ENCODE measurements at places on chromosomes 4 and X.
A peak's percentile ranks its signal among the peaks of the same experiment; 100 is the strongest.

DNA sequence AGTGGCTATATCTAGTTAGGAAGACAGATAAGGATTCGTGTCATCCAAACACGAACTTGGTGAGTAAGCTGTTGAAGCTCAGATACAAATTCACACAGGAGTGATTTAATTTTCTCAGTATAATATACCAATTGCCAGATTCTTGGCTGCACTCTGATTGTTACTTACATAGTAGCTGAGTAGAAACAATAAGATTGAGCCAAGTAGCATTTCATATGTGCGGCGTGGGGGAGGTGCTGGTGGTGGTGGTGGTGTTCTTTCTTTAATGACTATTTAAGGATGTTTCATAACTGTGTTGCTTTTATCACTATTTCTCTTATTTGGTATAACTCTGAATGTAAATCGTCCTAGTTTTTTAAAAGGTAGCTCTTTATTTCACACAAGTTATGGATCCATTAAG lies 102.9 kb downstream of the UGT8 start:
- H3K4me3 ChIP-seq, result no peak overlapping the region
- no peaks in the 10 kb centered on the region for H3K36me3 ChIP-seq
- H3K27ac ChIP-seq, result no peak overlapping the region

DNA sequence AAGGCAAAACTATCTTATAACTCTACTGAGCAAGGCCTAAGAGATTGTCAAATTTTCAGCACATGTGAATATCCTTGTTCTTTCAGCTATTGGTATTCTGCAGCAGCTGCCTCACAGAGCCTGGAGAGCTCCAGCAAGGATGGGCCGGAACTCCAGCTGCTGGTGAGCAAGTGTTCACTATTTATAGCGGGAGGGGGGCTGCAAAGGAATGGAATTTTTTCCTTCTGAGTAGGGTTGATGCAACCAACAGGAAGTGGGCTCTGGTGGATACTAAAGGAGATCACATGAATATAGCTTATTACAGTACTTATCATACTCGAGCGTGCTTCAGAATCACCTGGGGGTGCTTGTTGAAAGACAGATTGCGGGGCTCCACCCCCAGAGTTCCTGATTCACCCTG lies 20.2 kb upstream of the SETD7 start:
- no peak overlapping the region for H3K4me3 ChIP-seq
- H3K36me3 ChIP-seq, result no peaks in the 10 kb centered on the region
- H3K27ac ChIP-seq, result no peak overlapping the region
- DNase-seq, result no peak
- no peaks in the 10 kb centered on the region for H3K4me1 ChIP-seq

- H3K27ac ChIP-seq, result no peak overlapping the region
- no peaks in the 10 kb centered on the region for H3K4me1 ChIP-seq
- DNase-seq, result no peak
- no peaks in the 10 kb centered on the region for H3K36me3 ChIP-seq
Measured at GRCh38 chr4:175953960-175954521, 111.6 kb upstream of the WDR17 start.

GRCh38 chr4:139710073-139710472 lies 44.5 kb downstream of the MGST2 start:
- H3K4me3 ChIP-seq, result no peak overlapping the region
- H3K27ac ChIP-seq, result no peak overlapping the region
- H3K36me3 ChIP-seq, result peaks cover 12% of the 10 kb centered on the region
- no peak for DNase-seq

DNA sequence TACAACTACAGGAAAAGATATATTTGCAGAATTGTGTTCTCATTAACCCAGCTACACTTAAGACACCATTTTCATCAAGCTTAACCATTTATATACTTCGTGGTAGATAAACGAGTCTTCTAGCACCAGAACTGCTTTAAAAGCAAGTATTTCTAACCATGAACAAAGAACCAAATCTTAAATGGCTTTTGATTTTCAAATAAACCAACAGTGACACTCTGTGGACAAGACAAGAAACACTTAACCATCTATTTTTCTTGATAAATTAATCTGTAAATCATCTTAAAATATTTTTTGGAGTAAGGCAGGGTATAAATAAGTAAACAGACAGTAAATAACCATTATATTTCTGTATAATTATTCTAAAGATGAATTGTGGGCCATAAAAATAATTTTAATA lies 10.2 kb downstream of the BEND2 start:
- no peak overlapping the region for H3K27ac ChIP-seq
- H3K4me3 ChIP-seq, result no peak overlapping the region
- DNase-seq, result no peak
- no peaks in the 10 kb centered on the region for H3K27me3 ChIP-seq

DNA sequence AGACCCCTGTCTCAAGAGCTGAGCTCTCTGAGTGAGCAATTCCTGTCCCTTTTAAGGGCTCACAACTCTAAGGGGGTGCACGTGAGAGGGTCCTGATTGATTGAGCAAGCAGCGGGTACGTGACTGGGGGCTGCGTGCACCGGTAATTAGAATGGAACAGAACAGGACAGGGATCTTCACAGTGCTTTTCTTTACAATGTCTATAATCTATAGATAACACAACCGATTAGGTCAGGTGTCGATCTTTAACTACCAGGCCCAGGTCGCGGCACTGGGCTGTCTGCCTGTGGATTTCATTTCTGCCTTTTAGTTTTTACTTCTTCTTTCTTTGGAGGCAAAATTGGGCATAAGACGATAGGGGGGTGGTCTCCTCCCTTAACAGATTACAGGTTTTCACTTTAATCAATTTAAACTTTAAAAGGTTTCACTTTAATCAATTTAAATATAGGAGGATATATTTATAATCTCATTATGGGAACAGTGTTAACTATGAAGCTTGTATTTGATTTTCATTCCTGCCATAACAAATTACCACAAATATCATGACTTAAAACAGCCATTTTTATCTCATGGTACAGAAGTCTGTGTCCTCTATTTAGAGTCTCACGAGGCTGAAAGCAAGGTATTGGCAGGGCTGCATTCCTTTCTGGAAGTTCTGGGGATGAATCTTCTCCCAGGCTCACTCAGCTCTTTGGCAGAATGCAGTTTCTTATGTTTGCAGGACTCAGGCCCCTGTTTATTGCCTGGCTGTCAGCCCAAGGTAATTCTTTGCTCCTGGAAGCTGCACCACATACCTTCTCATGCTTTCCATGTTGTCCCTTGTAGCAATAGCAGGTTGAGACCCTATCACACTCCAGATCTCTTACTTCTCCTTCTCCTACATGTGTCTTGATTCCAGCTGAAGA lies 5.2 kb downstream of the SPATA4 start:
- no peaks in the 10 kb centered on the region for H3K4me1 ChIP-seq
- H3K4me3 ChIP-seq, result no peak overlapping the region
- H3K27ac ChIP-seq, result peak overlapping the region; percentile 19
- no peak for DNase-seq

DNA sequence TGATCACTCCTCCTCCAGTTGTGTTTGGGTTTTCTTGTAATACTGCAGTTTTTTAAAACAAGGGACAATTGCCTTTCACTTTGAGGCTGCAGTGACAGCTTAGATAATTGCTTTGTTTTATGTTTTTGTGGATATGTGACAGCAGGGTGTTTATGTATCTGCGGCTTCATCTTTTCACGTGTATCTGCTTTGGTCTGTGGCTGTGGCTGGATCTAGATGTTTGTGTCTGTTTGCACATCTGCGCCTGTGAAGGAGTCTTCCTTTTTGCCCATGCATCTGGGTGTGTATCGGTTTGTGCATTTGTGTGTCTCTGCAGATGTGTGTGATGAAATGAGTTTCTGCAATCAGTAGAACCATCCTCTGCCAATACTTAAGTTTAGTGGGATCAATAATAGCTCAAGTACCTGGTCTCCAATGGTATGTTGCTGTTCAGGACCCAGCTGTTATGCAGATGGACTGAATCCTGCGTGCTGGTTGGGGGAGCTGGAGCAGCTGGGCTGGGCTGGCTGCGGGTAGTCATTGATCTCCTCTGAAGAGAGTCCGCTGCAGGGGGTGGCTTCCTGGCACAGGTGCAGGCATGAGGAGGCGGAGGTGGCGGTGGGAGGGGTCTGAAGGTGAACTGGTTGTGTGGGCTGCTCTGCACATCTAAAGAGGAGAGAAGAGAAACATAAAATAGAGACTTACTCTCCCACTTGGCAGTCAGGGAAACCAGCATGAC lies 390.3 kb downstream of the SH2D1A start:
- no peak for DNase-seq
- no peak overlapping the region for H3K27ac ChIP-seq
- H3K36me3 ChIP-seq, result no peaks in the 10 kb centered on the region
- no peaks in the 10 kb centered on the region for H3K4me1 ChIP-seq
- H3K27me3 ChIP-seq, result no peaks in the 10 kb centered on the region

- peaks cover 24% of the 10 kb centered on the region for H3K4me1 ChIP-seq
- H3K36me3 ChIP-seq, result no peaks in the 10 kb centered on the region
- no peak for DNase-seq
Measured at GRCh38 chr4:103012060-103012459, 7.4 kb downstream of the SLC9B1 start.

DNA sequence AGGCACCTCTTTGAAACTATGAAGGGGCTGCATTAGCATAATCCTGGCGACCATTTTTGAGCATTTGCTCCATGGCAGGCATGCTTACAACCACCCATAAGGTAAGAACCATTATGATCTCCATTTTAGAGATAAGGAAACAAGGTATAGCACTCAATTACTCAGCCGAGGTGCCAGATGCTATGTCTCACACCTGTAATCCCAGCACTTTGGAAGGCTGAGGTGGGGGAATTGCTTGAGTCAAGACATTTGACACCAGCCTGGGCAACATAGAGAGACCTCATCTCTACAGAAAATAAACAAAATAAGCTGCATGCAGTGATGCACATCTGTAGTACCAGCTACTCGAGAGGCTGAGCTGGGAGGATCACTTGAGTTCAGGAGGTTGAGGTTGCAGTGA lies 43.6 kb downstream of the TIGD4 start:
- H3K27ac ChIP-seq, result no peak overlapping the region
- no peaks in the 10 kb centered on the region for H3K27me3 ChIP-seq
- no peak overlapping the region for H3K4me3 ChIP-seq

GRCh38 chrX:100447655-100448397 lies 37.8 kb upstream of the PCDH19 start:
- H3K27me3 ChIP-seq, result no peaks in the 10 kb centered on the region
- no peaks in the 10 kb centered on the region for H3K4me1 ChIP-seq
- no peak overlapping the region for H3K4me3 ChIP-seq
- H3K27ac ChIP-seq, result no peak overlapping the region
- H3K36me3 ChIP-seq, result no peaks in the 10 kb centered on the region

DNA sequence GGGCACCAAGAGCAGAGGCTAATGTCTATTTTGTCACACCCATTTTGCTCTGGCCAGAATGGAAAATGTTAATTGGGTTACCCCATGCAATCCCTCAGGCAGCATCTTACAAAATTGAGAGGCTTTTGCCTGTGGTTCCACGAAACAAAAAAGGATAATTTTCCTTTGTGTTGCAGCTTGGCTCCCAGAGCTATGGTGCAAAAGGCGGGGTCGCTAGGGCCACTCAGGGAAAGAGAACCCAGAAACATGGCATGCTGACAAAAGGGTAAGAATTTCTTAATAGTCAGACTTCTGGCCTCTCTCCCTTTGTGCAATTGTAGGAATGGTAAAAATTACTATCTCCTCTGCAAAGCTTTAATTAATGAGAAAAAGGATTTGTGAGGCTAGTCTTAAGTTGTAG lies 119.6 kb upstream of the BANK1 start:
- H3K4me3 ChIP-seq, result no peak overlapping the region
- H3K27me3 ChIP-seq, result no peaks in the 10 kb centered on the region
- DNase-seq, result no peak
- no peaks in the 10 kb centered on the region for H3K4me1 ChIP-seq

GRCh38 chrX:86148594-86148993 lies 343 bp downstream of the DACH2 start:
- H3K27me3 ChIP-seq, result peaks cover 24% of the 10 kb centered on the region
- H3K27ac ChIP-seq, result no peak overlapping the region
- H3K4me3 ChIP-seq, result peak overlapping the region; percentile 30
- DNase-seq, result no peak
- H3K36me3 ChIP-seq, result no peaks in the 10 kb centered on the region

Data from transverse colon (tissue), 4 donors.